Stimulated activated CD4-positive, alpha-beta T cell treated with anti-CD3 and anti-CD28 coated beads, Interleukin-4, amount 100 ng/mL, for 1 hour (primary cell): ENCODE measurements at places on chromosomes 7 and 10.

- no peak for DNase-seq
Observed at GRCh38 chr7:26533217-26533616, 241.6 kb downstream of the SNX10 start.

- no peak for DNase-seq
Observed at GRCh38 chr7:155467846-155468784, 10.2 kb downstream of the EN2 start.

- no peak for DNase-seq
Observed at GRCh38 chr7:117972606-117973005, 99.4 kb upstream of the CTTNBP2 start.

GRCh38 chr10:13221572-13221971, 12.6 kb downstream of the UCMA start:
- DNase-seq = no peak
